ENCODE measurements at places on chromosomes 13 and 19. TPM values are rescaled to one million over a fixed set of nuclear protein-coding genes. Genes with fewer than 3 reads are reported as not detected.
A peak's percentile ranks its signal among the peaks of the same experiment; 100 is the strongest.

The ZNF726 gene
- 1.4 TPM for polyA plus RNA-seq

The ZNF536 gene
- 0.08 TPM for polyA plus RNA-seq

DNA sequence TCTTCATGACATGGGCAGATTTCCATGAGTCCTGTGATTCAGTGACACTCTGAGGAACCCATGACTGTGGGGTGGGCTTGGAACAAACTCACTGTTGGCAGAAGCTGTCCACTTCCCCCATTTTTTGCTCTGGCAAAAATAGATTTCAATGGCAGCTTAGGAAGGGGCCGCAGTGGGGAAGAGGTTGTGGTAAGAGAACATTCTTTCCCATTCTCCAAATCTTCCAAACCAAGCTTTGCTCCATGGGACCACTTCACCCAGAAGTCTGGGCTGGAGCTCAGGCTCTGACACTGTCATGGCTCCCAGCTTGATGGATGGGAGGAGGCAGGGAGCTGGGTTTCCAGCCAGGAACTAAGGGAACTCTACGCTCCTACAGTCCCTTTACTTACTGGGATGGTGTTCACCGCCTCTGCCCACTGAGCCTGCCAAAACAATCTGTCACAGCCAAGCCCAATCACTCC lies 24.9 kb upstream of the MEDAG start:
- no peak for DNase-seq
- H3K4me3 ChIP-seq, result no peak overlapping the region
- H3K27me3 ChIP-seq, result no peaks in the 10 kb centered on the region
- H3K4me1 ChIP-seq, result no peaks in the 10 kb centered on the region
- H3K27ac ChIP-seq, result no peak overlapping the region

- no peaks in the 10 kb centered on the region for H3K27me3 ChIP-seq
- DNase-seq, result no peak
- H3K27ac ChIP-seq, result peak overlapping the region; percentile 93
These were observed 110.2 kb upstream of the DOCK9 start for GRCh38 chr13:99087954-99088491.
